Mammary epithelial cell (primary cell): ENCODE measurements at places on chromosomes 6 and 20. TPM values are rescaled to one million over a fixed set of nuclear protein-coding genes. Genes with fewer than 3 reads are reported as not detected.

The PLCB1 gene
- total RNA-seq = 3.3 TPM

The MLIP gene
- total RNA-seq = 0.33 TPM

The IMPG1 gene
- total RNA-seq = not detected in 2 replicates

The HLA-DQA1 gene
- not detected in 2 replicates for total RNA-seq

The LY6G6C gene
- 0.45 TPM in 1 of 2 replicates, not detected in the other for total RNA-seq

The BPIFB2 gene
- not detected in 2 replicates for total RNA-seq

The NFS1 gene
- total RNA-seq = 28.8 TPM

The PNLDC1 gene
- 0.33 TPM for total RNA-seq

The SRSF12 gene
- total RNA-seq = 3.8 TPM

The ARFGAP1 gene
- 48.5 TPM for total RNA-seq

The SLC22A2 gene
- not detected for total RNA-seq

The PREX1 gene
- 0.05 TPM in 1 of 2 replicates, not detected in the other for total RNA-seq

The BPIFB4 gene
- not detected in 2 replicates for total RNA-seq

The FAM50B gene
- total RNA-seq = 4.4 and 4.6 TPM in 2 replicates

The APOM gene
- 1.8 and 4.7 TPM in 2 replicates for total RNA-seq

The RNF8 gene
- 15.2 TPM for total RNA-seq

The GSTA2 gene
- total RNA-seq = not detected in 2 replicates

The CLDN20 gene
- not detected for total RNA-seq

The LINC00237 gene
- total RNA-seq = not detected

The EDN1 gene
- total RNA-seq = 11.3 TPM

The NOX3 gene
- not detected for total RNA-seq

The HLA-DQB2 gene
- not detected in 2 replicates for total RNA-seq

The WFDC5 gene
- total RNA-seq = 0.49 and 0.78 TPM in 2 replicates

The PLA2G7 gene
- total RNA-seq = 3.0 and 5.9 TPM in 2 replicates

The KHDC1 gene
- total RNA-seq = 0.71 and 1.1 TPM in 2 replicates

The TAAR9 gene
- not detected for total RNA-seq

The C6orf52 gene
- 0.50 TPM for total RNA-seq

The ACOT13 gene
- 4.8 TPM for total RNA-seq

The RRAGD gene
- 8.0 TPM for total RNA-seq

The NHSL1 gene
- total RNA-seq = 26.4 and 34.7 TPM in 2 replicates

The HDGFL1 gene
- not detected for total RNA-seq

The DEFB116 gene
- not detected for total RNA-seq

The COL11A2 gene
- 0.45 and 0.64 TPM in 2 replicates for total RNA-seq

The GPLD1 gene
- 0.33 TPM for total RNA-seq

The TTLL9 gene
- total RNA-seq = 0.21 TPM in 1 of 2 replicates, not detected in the other

The POU5F1 gene
- total RNA-seq = 2.3 and 3.6 TPM in 2 replicates

The HMGCLL1 gene
- not detected in 2 replicates for total RNA-seq

The ERVFRD-1 gene
- not detected in 2 replicates for total RNA-seq

The NOTCH4 gene
- total RNA-seq = 3.0 TPM

The ZC3H12D gene
- total RNA-seq = 0.17 TPM

The TREM1 gene
- 1.2 and 1.7 TPM in 2 replicates for total RNA-seq

The SIGLEC1 gene
- total RNA-seq = not detected in 2 replicates

The PRSS35 gene
- 0.17 TPM for total RNA-seq

The TPD52L1 gene
- total RNA-seq = 269 TPM

The HLA-DQA2 gene
- not detected for total RNA-seq

The SLC13A3 gene
- total RNA-seq = 2.8 and 5.3 TPM in 2 replicates

The SLC32A1 gene
- not detected for total RNA-seq

The PRDM13 gene
- total RNA-seq = not detected

The GJA1 gene
- 269 TPM for total RNA-seq

The UNC5CL gene
- total RNA-seq = 0.54 and 0.67 TPM in 2 replicates

The ATG5 gene
- total RNA-seq = 32.6 and 34.5 TPM in 2 replicates

The SIRPB1 gene
- 4.1 and 5.3 TPM in 2 replicates for total RNA-seq

The CAGE1 gene
- total RNA-seq = 0.14 TPM in 1 of 2 replicates, not detected in the other

The RPL10A gene
- total RNA-seq = 961 TPM

The REV3L gene
- total RNA-seq = 16.7 and 22.9 TPM in 2 replicates

The PAQR8 gene
- 1.8 and 3.4 TPM in 2 replicates for total RNA-seq

The DPPA5 gene
- not detected in 2 replicates for total RNA-seq

The UBE2J1 gene
- total RNA-seq = 25.3 TPM
